ENCODE measurements at places on chromosomes 12 and 14.

GRCh38 chr12:107955966-107956643 is 173.0 kb upstream of the WSCD2 start:
- no peak for DNase-seq

DNA sequence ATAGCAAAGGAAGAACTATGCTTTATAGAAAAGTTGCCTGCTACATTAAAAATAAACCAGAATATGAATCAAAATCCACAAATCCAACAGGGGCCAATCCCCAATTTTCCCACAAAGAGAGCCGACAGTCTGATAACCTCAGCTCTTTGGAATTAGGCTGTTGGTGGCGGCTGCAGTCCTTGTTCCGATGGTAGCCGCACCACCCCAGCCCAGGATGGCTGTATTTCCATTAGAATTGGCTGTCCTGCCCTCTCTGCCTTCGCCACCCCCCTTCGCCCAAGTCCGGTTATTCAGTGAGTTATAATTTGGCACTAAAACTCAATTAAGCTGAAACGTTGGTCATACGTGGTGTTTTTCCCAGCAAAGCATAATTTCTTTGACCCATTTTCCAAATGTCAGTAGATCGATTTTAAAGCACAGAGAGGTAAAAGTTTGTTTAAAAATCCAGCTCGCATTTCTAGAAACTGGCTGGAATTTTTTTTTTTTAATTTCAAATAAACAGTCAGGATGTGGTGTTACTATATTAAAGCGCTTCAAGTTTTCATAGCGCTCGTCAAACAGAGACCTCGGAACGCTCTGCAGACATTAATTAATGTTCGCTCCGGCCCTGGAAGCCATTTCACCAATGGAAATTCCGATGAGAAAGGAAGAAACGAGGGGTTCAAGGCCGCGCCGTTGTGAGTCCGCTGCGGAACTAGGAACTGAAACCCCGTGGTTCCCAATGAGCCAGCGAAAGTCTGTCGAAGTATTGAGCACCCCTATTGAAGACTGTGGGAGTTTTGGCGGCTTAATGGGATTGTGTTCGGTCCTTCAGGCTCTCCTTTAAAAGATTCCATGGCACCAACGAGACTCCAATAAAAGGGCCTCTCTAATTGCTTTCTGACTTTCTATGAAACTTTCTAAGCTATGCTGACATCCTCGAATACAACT is 104.8 kb upstream of the DIO3 start:
- no peak for DNase-seq

- DNase-seq = no peak
Measured at GRCh38 chr14:89137526-89138163, 279.4 kb downstream of the FOXN3 start.

GRCh38 chr12:92543840-92544239 is 158.9 kb upstream of the PLEKHG7 start:
- no peak for DNase-seq

GRCh38 chr12:63826006-63826585 is 18.4 kb upstream of the SRGAP1 start:
- DNase-seq = no peak

GRCh38 chr12:58414398-58414871 is 473.1 kb downstream of the ATP23 start:
- no peak for DNase-seq

DNA sequence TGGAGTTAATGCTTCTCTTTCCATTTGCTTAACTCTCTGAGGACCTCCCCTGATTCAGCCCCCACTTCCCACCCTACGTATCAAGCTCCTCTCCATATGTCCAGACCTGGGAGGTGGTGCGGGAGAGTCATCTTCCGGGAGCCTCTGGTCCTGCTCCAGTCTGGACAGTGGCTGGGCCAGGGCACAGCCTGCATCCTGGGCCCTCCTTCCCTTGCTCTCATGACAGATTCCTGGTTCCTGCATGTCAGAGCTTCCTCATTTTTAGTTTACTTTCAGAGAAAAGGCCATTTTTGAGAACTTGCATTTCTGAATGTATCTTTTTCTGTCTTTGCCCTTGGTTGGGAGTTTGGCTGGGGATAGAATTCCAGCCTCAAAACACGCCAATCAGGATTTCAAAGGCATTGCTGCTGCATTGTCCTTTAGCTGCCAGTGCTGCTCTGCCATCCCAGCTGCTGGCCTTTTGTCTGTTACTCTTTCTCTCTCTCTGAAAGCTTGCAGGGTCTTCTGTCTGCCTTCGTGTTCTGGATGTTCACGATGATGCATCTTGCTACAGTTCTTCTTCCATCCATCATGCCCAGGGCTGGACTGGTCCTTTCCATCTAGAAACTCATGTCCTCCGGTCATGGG is 54.7 kb downstream of the SLC6A12 start:
- no peak for DNase-seq

GRCh38 chr14:86787717-86788116 is 1205.3 kb downstream of the GALC start:
- DNase-seq = no peak

DNA sequence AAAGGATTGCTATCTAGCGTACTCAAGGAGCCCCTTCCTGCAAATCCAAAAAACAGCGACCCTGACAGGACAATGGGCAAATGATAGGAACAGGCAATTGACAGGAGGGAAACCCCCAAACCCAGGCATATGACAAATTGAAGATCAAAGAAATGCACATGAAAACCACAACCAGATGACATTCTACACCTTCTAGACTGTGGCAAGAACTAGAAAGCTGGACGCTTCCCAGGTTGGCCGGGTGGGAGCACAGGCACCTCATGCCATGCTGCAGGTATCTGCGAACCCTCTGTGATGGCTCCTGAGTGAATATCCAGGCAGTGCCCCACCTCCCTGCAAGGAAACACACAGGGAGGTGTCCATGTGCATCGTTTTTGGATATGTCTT is 37.1 kb downstream of the CMKLR1 start:
- DNase-seq = no peak

- no peak for DNase-seq
Measured at GRCh38 chr12:96223411-96224218, 29.4 kb downstream of the ELK3 start.

DNA sequence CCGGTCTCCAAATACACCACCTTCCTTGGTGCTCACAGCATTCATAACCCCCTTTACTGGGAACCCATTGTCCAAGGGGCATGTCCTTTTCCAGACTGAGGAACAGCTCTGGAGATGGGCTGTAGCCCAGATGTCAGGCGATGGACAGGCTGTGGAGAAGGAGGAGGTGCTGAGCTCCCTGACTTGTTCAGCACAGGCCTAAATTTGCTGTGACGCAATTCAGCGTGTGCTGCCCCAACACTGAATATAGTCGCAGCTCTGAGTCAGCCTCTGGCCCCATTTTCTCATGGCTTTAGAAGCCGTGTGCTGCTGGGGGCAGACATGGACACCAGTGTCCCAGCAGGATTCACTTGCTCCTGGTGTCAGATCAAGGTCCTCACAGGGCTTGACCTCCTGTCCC is 269.1 kb downstream of the EMP1 start:
- no peak for DNase-seq

- no peak for DNase-seq
Measured at GRCh38 chr12:9324782-9325181, 116.6 kb upstream of the PZP start.

DNA sequence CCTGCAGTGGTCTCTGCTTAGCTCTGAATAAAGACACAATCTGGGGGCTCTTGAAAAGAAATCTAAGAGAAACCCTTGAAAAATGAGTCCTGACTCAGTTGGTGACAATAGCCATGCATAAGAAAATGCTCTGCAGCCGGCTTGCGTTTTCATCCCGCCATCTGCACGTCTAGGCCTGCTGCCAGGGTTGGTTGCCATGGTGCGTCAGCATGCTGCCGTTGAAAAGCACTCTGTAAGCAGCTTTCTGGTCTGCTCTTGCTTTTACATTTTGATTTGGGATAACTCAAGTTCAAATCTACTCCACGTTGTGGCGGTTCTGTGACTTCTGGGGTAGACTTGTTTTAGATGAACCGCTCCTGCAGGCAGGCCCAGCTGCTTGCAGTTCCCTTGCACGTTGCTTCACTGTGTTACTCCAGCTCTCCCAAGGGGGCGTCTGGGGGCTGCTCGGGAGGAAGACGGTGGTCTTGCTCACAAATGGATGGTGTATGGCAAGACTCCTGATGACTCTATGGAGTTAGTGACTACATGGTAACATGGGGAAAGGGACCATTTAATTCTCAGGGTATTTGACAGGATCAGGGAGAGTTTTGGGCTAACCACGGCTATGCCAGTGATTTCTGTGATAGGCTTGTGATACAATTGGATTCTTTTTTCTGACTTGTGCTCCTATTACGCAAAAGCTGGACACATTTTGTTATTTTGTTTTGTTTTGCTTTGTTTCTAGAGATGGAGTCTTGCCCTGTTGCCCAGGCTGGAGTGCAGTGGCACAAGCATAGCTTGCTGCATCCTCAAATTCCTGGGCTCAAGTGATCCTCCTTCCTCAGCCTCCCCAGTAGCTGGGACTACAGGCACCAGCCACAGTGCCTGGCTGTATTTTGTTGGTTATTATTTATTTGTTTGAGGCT is 15.8 kb downstream of the WNT5B start:
- peak; percentile 92 for DNase-seq

GRCh38 chr12:70880744-70881143 is 39.8 kb downstream of the PTPRR start:
- no peak for DNase-seq

- no peak for DNase-seq
Measured at GRCh38 chr14:96811265-96811664, 14.1 kb downstream of the VRK1 start.

DNA sequence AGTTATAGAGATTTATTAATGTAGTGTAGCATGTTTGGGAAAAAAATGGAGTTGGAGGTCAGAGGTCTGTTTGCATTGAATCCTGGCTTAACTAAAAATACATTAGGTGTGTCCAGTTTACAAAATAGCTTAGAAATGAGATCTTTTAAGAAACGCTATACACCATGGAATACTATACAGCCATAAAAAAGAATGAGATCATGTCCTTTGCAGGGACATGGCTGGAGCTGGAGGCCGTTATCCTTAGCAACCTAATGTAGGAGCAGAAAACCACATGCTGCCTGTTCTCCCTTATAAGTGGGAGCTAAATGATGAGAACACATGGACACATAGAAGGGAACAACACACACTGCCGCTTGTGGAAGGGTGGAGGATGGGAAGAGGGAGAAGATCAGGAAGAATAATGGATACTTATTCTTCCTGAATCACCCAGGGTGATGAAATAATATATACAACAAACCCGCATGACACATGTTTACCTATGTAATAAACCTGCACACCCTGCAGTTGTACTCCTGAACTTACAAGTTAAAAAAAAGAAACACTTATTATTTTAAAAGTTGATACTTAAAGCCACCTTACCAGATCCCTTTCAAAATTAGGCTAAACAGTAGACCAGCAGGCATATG is 14.0 kb upstream of the MYRFL start:
- DNase-seq = no peak
